ENCODE measurements at places on chromosomes 12 and 14. TPM values are rescaled to one million over a fixed set of nuclear protein-coding genes. Genes with fewer than 3 reads are reported as not detected.

The CLEC2B gene
- 95.6 TPM for total RNA-seq

The POTEG gene
- not detected for total RNA-seq

The KLRC4 gene
- 55.4 TPM for total RNA-seq

DNA sequence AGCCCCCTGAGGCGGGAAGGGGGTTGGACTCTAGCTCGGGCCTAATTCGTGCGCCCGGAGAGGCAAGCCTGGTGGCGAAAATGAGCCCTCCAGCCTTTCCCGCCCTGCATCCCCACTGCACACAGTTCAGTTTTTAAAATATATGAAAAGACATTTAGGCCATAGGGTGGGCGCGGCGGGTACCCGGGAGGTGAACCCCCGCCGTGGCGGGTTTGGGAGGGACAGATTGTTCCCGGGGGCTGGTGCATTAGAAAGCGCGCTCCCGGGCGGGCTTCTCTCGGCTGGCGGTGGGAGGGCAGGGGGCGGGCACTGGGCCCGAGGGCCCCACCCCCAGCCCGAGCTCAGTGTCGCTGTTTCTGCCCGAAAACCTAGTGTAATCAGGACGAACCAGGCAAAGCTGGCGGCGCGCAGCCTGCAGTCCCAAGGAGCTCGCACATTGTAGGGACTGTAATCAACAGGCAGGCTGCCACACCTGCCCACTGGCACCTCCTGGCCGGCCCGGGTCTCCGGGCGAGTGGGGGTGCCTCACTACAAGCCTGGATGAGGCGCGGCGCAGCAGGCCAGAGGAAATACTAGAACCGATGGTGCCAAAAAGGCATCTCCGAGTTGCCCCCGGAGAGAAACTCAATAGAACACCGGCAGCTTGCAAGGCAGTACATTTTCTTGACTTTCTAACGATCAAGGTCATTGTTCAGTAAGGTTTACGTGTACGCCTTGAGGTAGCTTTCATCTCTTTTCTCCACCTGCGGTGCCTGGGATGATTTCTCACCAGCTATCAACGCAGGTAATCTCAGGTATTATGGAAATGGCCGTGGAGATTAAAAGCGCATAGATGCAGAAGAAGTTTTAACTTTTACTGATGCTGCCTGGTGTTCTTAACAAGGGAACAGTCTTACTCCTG, 764 bp upstream of the SPTB start:
- DNase-seq, result peak; percentile 62

DNA sequence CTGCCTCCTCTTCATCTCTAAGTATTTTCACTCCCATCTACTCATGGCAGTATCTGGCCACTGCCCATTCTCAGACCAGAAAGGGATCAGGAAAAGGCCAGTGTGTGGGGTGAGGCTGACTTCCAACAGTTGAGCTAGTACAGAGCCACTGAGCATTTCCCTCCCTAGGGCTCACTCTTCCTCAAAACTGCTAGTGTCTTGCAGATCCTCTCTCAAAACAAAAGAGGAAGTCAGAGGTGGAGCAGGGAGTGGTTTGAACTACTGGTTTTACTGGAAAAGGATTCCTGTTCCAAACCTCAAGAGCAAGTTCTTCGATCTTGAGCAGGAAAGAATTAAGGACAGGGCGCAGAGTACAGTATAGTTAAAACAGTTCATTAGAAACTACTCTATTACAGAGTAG, 11.7 kb upstream of the RNASE10 start:
- DNase-seq, result no peak

- no peak for DNase-seq
These were observed 3.5 kb downstream of the AICDA start for GRCh38 chr12:8609061-8609570.

GRCh38 chr12:106238146-106238545, 9.7 kb downstream of the CKAP4 start:
- DNase-seq, result no peak

DNA sequence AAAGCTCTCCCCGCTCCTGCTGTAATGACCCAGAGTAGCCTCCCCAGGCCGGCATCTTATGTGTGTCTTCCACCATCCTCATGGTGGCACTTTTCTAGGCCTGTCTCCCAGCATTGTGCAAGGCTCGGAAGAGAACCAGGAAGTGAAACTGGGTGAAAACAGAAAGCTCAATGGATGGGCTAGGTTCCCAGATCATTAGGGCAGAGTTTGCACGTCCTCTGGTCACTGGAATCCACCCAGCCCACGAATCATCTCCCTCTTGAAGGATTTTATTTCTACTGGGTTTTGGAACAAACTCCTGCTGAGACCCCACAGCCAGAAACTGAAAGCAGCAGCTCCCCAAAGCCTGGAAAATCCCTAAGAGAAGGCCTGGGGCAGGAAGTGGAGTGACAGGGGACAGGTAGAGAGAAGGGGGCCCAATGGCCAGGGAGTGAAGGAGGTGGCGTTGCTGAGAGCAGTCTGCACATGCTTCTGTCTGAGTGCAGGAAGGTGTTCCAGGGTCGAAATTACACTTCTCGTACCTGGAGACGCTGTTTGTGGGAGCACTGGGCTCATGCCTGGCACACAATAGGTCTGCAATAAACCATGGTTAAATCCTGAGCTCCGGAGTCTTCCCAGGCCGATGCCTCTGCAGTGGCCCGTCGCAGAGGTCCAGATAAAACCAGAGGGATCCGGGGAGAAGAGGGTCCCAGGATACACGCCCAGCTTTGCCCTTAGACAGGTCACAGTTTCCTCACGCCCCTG, 15.6 kb downstream of the ACVRL1 start:
- DNase-seq, result no peak
